Cortex of kidney (tissue), 1 donor: ENCODE measurements at places on chromosomes 16 and 17.

GRCh38 chr16:51815523-51815922 is 664.5 kb upstream of the SALL1 start:
- no peak for DNase-seq

- DNase-seq: no peak
These were observed 44.7 kb upstream of the ACSF3 start for GRCh38 chr16:89048871-89049422.

- no peak for DNase-seq
These were observed 174.9 kb upstream of the RPL38 start for GRCh38 chr17:74028354-74029116.

DNA sequence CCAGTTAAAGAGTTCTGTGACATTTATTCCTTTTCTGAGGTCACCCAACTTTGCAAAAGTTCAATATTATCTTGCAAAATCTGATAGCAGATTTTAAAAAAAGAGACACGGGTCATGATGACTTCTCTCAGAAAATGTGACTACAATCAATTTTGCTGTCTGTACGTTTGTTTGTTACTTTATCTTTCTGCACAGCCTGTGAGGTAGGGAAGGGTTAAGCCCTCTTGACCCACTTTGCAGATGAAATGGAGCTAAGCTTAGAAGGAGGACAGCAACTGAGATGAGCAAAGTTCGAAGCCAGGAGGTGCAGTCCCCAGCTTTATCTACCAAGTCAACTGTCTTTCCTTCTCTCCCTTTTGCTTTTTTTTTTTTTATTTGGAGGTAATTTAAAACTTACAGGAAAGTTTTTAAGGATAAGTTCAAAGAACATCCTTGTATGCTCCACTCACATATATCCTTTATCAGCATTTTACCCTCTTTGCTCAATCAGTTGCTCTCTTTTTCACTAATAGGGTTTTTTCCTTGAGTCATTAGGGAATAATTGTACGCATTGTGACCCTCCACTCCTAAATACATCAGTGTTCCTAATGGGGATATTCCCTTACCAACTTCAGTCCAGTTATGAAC is 86.8 kb downstream of the MSI2 start:
- DNase-seq: no peak

DNA sequence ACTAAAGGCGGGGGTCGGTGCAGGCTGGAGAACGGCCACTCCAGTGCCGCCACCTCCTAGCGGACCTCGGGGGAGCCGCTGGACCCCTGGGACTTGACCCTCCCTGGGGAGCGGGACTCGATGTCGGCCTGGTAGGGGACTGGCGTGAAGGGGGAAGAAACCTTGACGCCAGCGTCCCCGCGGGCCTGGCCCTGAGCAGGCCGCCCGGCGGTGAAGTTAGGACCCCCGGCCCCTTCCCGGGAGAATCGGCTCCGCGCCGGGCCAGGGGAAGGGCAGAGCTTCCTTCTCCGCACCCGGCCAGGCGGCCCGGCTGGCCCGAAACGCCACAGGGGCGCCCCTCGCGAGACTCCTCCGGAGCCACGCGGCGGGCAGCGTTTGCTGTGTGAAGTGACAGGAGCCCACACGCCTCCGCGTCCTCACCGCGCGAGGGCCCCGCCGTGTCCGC is 389 bp downstream of the DUS1L start:
- DNase-seq: no peak

DNA sequence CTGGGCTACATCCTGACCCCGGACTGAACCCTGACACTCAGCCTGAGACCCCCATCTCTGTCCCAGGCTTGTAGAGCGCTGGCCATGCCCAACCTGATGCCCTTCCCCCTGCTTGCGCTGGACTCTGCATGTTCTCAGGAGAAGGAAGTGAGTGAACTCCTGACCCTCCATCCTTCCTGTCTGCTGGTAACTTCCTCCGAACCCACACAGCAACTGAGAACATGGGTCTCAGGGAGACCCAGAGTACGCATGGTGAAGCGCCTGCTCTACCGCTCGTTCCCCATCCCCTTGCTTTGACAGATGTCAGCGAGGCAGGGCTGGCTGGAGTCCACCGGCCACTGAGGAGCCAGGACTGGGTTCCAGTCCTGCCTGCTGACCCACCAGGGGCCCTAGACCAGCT is 6.1 kb downstream of the CAMKK1 start:
- DNase-seq: no peak

DNA sequence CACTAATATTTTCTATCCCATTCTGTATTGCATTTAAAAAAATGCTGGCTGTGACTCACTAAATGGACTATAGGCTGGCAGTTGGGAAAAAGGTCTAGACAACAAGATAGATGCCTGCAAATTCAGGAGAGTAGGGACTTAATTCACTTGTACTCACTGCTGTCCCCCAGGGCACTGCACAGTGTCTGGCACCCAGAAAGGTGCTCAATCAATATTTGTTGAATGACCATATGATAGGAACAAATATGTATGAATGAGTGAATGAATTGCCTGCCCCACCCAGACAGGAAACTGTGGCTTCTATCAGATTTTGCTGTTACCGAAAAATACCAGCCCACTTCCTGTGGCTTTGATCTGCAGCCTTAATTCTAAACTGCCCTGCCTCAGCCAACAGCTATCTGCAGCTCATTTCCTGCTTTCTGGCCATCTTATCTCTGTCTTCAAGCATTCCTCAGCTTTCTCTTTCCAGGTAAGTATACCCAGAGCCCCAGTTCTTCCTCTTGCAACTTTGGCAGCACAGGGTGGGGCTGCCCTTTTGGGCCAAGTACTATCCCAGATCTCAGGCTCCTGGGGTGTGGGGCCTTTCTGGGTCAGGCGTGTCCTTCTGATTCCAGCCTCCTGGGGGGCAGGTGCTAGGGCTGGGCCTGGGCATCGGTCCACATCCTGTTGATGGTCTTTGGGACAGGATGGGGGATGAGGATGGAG is 15.3 kb upstream of the TNS4 start:
- no peak for DNase-seq

GRCh38 chr17:1999557-2000251 is 25.4 kb downstream of the RTN4RL1 start:
- no peak for DNase-seq

DNA sequence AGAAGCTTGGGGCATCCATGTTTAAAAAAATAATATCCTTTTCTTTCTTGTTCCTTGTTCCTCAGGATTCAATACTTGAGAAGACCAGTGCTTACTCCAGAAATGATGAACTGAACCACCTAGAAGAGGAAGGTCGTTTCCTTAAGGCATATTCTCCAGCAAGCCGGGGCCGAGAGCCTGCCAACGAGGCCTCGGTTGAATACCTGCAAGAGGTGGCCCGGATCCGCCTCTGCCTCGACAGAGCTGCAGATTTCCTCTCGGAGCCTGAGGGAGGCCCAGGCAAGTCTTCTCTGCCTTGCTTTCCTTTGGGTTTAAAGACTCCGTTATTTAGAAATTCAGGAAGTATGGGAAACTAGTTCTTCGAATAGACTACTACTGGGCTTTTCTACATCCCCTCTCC is 42.5 kb upstream of the ENDOV start:
- no peak for DNase-seq

DNA sequence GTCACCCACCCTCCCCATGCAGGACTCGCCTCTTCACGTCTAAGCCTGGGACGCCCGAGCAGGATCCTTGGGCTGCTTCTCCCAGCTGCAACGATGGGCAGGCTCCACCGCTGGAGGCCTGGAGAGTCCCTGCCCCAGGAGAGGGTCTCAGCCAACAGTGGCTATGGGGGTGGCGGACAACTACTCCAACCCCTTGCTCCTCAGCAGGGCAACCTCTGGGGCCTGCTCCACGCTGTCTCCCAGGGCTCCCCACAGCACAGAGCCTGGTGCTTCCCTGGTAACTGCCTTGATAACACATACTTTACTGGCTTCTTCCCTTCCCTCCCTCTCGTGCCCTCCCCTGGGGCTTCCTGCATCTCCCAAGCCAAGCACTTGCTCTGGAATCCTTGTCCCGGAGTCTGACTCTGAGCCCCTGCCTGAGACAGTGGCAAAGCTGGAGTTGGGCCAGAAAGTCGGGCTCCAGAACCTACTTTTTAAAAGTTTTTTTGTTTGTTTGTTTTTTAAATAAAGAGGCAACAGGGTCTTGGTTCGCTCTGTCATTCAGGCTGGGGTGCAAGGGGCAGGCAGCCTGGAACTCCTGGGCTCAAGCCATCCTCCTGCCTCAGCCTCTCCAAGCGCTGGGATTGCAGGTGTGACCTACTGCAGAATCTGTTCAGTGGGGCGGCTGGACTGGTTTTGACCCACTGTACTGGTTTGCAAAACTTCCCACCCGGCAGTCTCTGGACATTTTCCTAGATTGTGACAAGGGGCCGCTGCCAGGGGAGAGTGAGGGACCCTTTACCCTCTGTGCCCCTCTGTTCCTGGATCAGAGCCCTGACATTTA is 99.4 kb downstream of the TNFRSF13B start:
- no peak for DNase-seq

DNA sequence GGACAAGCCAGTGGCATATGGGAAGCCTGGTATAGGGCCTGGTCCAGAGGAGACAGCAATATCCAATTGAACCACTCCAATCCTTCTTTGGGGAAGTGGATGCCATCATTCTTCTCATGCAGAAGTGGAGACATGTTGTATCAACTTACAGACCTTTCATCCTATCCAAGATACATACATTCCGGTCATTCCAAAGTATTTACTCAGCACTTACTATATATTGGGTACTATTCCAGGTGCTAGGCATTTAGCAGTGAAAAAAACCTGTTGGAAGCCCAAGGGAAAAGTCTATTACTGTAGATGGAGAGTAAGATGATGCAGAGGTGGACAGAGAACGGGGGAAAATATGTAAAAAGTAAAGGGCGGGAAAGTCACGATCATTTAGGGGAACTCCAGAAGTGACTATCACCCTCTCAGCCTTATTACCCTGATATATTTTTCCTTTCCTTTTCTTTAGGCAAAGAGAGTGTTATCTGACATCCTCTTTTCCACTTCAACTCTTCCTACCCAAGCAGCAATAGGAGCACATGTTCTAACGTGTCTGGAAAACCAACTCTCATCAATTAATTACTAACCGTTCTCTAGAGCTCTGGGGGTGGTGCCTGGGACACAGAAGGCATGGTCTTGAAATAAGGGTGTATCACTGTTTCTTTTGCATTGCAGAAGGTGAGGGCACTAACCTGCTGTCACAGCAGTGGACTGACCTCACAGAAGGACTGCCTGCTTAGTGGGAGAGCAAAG is 210.1 kb upstream of the MAF start:
- DNase-seq: no peak

- DNase-seq: no peak
These were observed 87.2 kb upstream of the CACNG5 start for GRCh38 chr17:66747578-66748275.

DNA sequence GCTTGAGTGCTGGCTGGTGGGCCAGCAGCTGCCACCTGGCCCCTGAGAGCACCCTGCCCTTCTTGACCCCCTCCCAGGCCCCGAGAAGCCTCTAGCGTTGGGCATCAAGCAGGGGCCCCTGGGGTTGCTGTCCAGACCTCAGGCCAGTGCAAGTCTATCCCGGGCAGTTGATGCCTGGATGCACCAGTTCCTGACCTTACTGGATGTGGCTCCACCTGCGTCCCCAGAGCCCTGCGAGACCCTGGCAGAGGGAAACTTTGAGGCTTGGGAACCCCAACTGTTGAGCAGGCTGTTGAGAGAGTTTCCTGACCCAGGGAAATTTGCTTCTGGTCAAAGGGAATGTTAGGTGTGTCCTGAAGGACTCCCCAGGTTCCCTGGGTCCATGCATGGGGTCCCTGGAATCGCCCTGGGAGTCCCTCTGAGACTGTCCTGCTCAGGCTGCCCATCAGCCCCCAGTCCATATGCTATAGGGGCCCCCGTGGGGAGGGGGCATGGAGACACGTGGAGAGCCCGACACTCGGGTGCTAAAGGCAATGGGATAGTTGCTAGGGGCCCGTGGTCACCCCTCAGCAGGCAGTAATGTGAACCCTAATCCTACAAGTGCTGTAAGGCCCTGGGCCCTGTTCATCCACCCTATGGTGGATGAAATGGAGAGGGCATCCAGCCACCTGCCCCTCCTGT is 46.4 kb downstream of the RAB11FIP4 start:
- DNase-seq: no peak

DNA sequence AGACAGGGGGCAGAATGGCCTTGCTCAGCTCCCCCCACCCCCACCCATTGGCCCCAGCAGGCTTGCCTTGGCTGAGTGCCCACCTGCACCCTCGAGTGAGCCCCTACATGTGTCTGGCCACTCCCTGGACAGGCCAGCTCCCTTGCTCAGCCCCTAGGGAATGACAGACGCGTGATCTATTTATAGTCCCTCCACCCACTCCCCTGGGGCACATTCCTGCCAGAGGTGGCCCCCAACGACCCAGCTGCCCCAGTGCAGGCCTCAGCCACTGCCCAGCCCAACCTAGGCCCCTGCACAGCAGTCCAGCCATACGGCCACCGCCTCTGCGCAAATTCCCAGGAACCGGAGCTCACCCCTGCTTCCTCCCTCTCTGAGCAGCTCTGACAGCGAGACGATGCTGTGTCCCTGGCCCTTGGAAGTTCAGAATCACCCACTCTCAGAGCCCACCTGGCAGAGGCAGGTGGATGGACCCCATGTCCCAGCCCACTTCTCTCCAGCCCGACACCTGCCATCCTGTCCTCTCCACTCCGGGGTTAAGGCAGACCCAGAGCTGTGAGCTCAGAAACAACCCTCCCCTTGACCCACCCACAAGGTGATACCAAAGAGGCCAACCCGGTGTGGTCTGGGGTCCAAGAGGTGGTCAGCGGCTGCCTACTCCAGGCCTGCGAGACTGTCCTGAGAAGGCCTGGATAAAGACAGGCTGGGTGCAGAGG is 11.5 kb upstream of the P2RX1 start:
- no peak for DNase-seq

GRCh38 chr16:80743273-80743672 is 61.1 kb downstream of the CDYL2 start:
- no peak for DNase-seq

DNA sequence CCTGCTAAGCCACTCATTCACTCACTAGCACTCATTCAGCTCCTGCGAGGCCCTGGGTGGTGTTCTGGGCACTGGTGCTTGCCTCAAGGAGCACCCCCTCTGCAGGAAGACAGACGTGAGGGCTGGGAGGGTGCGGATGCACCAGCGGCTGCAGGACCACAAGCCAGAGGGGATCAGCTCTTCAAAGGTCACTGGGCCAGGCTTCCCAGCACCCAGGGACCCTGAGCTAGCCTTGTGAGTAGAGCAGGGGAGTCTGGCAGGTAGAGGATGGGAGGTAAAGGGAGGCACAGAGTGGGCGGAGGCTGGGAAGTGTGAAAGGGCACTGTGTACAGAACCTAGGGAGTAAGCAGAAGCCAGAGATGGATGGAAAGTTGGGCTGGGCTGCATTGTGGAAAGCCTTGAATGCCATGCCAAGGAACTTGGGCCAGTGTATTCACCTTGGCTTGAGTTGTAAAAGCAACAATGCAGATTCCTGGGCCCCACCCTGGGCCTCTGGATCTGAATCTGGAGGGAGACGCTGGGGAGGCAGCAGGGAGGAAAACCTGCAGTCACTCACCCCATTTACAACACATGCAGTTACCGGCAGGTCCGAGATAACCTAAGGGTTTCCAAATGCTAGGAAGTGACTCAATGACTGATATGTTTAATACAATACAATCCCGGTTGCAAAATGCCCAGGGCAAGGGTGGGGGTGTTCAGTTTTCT is 1.7 kb downstream of the IL4R start:
- DNase-seq: no peak
